Right renal cortex interstitium (tissue), 3 donors: ENCODE measurements at places on chromosomes 7 and 10.

- DNase-seq, result no peak
These were observed 110.4 kb downstream of the PON1 start for GRCh38 chr7:95213809-95214492.

DNA sequence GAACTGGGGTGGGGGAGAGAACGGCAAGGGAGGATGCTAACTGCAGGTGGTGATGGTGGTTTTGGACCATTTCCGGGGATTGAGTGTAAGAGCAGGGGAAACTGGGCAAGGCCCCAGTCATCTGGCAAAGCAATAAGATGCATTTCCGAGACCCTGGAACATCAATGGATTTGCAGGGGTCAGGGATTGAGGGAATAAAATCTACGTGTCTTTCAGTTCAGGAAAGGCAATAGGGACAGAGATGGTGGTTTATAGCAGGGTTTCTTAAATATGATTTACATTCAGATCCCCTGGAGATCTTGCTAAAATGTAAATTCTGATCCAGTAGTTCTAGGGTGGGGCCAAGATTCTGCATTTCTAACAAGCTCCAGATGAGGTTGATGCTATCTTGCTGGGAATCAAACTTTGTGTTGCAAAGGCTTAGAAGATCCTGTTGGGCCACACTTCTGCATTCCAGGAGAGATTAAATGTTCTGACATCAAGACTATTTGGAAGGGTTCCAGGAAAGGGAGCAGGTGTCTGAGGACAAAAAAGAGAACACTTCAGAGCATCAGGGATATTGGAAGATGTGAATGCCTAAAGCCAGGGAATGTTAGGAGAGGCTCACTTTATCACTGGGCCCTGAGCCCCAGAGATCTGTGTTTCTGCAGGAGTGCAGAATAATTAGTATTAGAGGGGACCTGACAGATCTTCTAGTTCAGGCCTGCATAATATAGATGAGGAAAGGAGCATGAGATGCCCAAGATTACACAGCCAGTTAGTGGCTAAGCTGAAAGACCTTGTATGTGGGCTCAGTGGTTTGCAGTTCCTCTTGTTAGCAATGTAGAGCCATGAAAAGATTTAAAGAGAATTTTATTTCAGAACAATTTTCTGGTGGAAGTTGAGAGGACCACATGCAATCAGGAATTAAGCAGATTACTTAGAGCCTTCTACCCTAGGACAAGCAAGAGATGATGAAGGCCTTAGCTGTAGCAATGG is 32.4 kb downstream of the BLNK start:
- DNase-seq, result no peak

DNA sequence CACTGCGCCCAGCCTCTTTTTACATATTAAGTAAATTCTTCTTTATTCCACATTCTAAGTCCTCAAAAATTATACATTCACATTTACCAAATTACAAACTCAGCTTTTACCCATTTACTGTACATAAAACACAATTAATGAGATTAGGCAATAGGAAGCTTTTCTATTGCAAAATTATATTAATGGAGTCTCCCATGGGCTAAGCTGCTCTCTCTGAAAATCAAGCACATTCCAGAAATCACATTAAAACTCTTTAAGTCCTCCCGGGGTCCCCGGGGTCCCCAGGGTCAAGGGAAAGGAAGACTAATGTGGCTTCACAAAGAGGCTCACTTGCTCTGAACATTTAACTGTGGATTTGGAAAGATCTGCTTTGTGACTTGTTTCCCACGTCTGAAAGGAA is 127.4 kb upstream of the KMT2E start:
- DNase-seq, result no peak

- DNase-seq, result no peak
These were observed 484.0 kb upstream of the MBL2 start for GRCh38 chr10:53256623-53257022.

DNA sequence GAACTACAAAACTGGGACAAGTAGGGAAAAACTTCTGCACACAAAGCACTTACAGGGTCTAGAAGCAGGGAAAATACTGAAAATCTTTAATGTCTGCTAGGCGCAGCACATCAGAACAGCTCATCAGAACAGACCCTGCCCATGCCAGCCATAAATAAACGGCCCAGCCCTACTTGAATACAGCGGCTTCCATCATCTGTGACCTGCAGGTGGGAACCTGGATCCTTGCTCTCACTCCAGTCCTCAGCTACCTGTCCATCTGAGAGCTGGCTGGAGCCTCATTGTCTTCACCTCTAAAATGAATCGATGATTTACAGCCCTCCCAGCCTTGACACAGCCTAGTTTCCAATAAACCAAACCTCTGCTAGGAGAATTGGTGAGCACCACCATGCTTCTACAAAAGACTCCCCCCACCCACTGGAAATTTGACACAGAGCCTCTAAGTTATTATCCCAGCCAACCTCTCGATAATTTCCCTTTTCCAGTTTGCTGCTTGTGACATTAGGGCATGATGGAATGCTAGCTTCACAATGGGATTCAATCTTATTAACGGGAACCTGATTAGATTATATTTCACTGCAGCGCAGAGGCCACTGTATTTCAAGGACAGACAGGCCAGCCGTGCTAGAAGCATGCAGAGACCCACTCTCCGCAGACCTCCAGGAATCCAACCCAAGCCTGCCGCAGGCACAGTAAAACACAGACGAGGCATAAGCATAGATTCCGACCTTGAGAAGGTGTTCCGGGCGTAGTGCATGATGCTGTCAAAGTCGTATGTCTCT is 61.6 kb upstream of the OPALIN start:
- DNase-seq, result no peak
